ENCODE measurements at places on chromosomes 1 and 21. TPM values are rescaled to one million over a fixed set of nuclear protein-coding genes. Genes with fewer than 3 reads are reported as not detected.

The OR2L8 gene
- total RNA-seq: not detected

The SLC2A1 gene
- total RNA-seq: 7.8 TPM

The GBP7 gene
- 38.1 TPM for total RNA-seq

The SPRR5 gene
- total RNA-seq: not detected

The PAQR7 gene
- 0.74 TPM for total RNA-seq

The RABGAP1L gene
- total RNA-seq: 21.2 TPM

The IL12RB2 gene
- total RNA-seq: 0.12 TPM

The PTPRC gene
- total RNA-seq: 5.1 TPM

The OR10K2 gene
- not detected for total RNA-seq

The CLDN19 gene
- total RNA-seq: 1.0 TPM

The FAM151A gene
- total RNA-seq: 5.1 TPM

The TTC39A gene
- total RNA-seq: 5.1 TPM

The FTCD gene
- 580 TPM for total RNA-seq

The RAB7B gene
- 1.4 TPM for total RNA-seq

The ANKRD35 gene
- 1.8 TPM for total RNA-seq

The CFAP107 gene
- total RNA-seq: not detected

The TRIM58 gene
- total RNA-seq: not detected

The LENEP gene
- total RNA-seq: not detected

The LCE1E gene
- total RNA-seq: not detected

The PLPPR4 gene
- 0.18 TPM for total RNA-seq

The MEAF6 gene
- 55.9 TPM for total RNA-seq

The GJA9 gene
- not detected for total RNA-seq

The TLR5 gene
- 2.6 TPM for total RNA-seq

The TP73 gene
- 0.12 TPM for total RNA-seq

The RNF115 gene
- total RNA-seq: 7.2 TPM

The MARCKSL1 gene
- 11.7 TPM for total RNA-seq

The KCNA2 gene
- total RNA-seq: not detected

The MYBPH gene
- 0.12 TPM for total RNA-seq

The FCRL2 gene
- total RNA-seq: 0.12 TPM

The IFI44L gene
- 0.49 TPM for total RNA-seq

The KCNA3 gene
- 0.62 TPM for total RNA-seq

The ITPKB gene
- total RNA-seq: 3.2 TPM

The AADACL4 gene
- not detected for total RNA-seq

The OR6N1 gene
- not detected for total RNA-seq

The TMEM54 gene
- 3.9 TPM for total RNA-seq

The SUSD4 gene
- total RNA-seq: 1.3 TPM

All from right lobe of liver (tissue), 6 donors.